ENCODE measurements at places on chromosomes 2 and 18.

GRCh38 chr2:26614216-26615138 is 26.7 kb downstream of the CIB4 start:
- no peak for DNase-seq

DNA sequence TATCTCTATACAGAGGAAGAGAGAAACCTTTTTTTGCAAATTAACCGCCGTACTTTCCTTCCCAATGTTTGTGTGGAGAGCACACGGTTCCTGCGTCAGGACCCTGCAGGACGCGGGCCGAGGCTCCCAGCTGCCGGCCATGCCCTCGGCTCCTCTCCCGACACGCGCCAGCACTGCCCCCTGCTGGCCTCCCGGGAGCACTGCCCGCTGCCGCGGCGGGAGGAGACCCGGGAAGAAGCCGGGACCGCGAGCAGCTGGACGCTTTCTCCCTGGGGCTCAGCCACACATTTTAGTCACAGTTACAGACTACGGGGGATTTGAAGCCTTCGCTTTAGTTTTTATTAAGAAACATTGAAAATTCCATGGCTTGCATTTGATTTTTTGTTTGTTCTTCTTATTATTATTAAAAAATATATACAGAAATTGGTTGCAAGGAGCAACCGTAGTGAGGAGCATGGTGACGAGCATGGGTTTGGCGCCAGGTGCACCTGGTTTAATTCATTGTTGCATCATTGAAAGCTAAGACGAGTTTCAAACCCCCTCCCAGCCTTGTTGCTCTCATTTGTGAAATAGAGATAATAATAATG is 401.2 kb downstream of the GALR1 start:
- DNase-seq, result peak; percentile 33

- no peak for DNase-seq
These were observed 90.1 kb downstream of the KLHL29 start for GRCh38 chr2:23475036-23475435.

DNA sequence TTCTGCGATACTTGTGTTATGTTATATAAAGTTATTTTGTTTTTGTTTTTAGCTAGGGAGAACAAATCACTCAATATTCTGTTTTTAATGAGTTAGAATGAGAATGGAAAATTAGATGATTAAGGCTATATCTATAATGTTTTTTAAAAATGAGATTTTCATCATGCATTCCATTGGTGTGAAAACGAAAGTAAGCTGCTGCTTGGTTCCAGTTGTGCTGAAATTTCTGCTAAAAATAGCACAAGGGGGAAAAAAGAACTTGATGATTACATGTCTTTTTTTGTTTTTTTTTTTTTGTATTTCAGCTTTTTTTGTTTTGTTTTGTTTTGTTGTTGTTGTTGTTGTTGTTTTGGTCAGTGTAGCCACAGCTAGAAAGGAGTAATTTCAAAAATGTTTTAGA is 242.6 kb upstream of the KCNJ3 start:
- DNase-seq, result no peak

DNA sequence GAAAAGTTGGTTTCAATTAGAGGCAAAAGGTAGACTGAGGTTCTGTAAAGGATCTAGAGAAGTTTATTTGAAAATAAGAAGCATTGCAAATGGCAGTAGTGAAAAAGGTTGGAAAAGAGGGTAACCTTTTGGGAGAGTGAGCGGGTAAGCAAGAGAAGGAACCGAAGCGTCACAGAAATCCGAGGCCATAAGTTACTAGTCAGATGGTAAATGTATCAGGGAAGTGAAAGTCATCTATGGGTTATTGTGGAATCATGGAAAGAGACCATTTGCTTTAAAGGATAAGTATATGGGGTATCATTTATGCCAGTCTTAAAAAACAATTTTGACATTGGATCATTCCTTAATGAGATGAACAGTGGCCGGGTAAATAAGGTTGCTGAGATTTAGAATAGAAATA is 30.5 kb downstream of the EML4 start:
- DNase-seq, result no peak

- DNase-seq, result no peak
These were observed 699.9 kb downstream of the DSC3 start for GRCh38 chr18:30342675-30343074.

GRCh38 chr2:133884739-133885381 is 316.6 kb upstream of the NCKAP5 start:
- DNase-seq, result no peak

DNA sequence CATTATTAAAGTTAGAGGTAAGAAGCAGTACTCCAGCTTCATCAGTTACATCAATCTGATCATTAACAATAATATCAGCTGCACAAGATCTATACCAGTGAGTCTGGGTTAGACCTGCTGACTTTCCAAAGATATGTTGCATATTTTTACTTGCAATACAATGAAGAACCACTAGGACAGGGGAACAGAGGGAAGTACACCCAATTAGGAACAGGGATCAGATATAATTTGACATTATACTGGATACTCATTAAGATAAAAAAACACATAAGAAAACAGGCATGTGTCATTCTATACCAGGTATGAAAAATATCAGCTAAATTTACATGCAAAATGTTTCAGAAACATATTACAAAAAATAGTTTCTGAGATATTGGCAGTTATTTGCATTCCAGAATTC is 995.1 kb upstream of the DDX18 start:
- DNase-seq, result no peak

DNA sequence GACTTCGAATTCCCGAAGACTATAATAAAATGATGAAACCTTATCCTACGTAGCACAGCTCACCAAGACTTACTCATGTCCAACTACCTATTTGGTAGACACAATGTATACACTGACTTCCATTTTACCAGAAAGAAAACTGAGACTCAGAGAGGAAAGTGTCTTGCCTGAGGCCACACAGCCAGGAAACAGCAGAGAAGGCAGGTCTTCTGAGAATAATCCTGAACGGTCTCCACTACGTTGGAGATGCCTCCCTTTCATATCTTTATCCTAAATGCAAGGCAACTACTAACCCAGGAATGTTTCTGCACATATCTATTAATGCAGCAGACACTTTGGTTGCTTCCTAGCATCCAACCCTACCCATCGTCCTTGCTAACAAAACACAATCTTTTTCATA is 11.9 kb upstream of the FABP1 start:
- DNase-seq, result no peak

DNA sequence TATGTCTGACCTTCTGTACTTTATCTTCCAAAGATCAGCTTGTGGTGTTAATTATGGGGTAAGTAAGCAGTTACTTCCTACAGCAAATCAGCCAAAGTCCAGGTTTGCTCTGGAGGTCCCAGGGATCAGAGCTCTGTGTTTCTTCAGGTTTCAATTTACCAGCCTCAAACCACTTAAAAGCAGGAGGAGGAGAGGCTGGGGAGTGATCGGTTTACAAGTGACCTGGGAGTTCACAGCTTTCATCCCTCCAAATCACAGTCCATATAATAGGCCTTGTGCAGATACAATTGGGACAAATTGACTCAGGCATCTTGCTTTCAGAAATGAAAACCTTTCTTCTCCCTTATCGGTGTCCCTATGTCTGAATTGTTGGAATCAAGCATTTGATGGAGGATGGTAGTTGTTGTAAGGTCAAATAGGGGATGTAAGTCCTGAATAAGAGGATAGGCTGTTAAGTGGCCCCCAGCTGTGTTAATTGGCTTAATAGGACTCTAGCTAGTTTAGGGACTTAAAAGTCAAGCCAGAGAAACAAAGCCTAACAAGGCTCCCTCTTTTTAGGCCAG is 188.0 kb upstream of the NT5C1B start:
- DNase-seq, result no peak

GRCh38 chr2:19860022-19860421 is 41.8 kb downstream of the TTC32 start:
- no peak for DNase-seq

- no peak for DNase-seq
These were observed 26.9 kb downstream of the GPR55 start for GRCh38 chr2:230898016-230898712.

- no peak for DNase-seq
These were observed 734.7 kb upstream of the PKDCC start for GRCh38 chr2:41313082-41313481.

DNA sequence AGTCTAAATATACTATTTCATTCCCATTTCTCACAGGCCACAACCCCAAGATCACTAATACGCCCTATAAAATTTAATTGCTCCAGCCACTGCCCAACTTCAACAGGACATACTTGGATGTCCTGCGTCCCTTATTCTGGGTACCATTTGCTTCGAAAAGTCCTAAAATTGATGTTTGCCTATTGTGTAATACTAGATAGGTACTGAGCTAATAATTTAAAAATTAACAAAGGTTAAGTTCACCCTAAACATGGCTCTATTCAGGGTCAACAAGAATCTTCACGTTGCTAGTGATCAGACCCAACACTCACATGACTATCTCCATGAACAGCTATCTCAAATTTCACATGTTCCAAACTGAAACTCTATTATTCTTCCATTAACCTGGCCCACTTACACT is 296.4 kb upstream of the RND3 start:
- no peak for DNase-seq

DNA sequence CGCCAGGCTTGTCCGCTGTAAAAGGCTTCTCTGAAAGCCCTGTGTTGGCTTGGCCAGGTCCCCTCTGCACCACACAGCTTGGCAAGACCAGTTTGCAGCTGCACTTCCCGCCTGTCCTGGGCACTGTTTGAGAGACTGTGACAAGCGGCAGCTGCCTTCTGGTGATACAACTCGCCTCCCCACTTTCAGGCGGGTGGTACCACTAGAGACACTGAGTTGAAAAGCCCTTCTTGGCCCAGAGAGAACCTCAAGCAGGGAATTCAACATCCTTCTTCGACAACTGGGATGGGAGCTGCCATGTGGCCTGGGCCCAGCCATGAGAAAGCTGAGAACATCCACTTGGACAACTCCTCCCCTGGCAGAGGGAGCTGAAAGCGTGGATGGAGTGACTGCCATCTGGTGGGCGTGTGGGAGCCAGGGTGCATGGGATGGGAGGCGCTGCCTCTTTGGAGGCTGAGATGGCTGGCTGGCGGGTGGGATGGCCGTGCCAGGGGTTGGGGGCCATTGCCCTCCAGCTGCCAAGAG is 125.5 kb upstream of the REV1 start:
- DNase-seq, result no peak

DNA sequence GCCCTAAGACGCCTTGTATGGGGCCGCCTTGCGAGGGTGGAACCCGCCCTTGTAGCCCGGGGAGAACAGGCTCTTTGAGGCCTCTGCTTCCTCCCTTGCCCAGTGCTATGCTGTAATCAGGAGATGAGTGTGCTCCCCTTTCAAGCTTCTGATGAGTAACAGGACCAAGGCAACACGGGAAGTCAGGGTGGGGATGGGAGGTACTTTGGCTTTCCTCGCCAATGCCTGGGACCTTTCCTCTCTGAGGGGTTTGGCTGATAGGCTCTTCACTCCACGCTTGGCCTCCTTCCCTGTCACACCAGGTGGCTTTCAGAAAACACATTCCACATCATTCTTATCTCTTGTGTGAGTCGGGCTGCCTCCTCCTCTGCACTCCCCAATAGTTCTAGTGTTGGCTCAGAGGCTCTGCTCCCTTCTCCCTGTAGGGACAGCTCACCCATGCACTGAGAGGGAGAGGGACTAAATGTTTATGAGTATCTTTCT is 223.7 kb upstream of the TRIB2 start:
- no peak for DNase-seq

Measured in stimulated activated CD4-positive, alpha-beta T cell treated with anti-CD3 and anti-CD28 coated beads, Interleukin-1b, Interleukin-23, amount 100 ng/mL, for 1 hour (primary cell).